Cerebellar nuclear complex (tissue), 1 donor: ENCODE measurements at places on chromosomes 6 and 20.

DNA sequence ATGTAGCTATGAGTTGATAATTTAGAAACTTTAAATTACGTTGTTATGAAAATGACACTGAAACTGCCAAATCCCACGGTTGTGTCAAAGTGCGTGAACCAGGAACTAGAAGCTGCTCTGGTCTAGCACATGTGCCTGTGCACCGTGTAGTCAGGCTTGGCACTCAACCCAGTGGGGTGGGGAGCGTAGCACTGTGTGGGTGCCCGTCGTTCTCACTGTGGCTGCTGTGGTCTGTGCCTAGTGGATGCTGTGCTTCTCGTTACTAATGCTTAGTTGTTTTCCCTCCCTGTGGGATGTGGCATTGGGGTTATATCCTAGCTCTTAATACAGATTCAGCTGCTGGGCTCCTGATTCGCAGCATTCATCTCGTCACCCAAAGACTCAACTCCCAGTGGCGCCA lies 46.2 kb upstream of the ADIG start:
- DNase-seq: no peak

DNA sequence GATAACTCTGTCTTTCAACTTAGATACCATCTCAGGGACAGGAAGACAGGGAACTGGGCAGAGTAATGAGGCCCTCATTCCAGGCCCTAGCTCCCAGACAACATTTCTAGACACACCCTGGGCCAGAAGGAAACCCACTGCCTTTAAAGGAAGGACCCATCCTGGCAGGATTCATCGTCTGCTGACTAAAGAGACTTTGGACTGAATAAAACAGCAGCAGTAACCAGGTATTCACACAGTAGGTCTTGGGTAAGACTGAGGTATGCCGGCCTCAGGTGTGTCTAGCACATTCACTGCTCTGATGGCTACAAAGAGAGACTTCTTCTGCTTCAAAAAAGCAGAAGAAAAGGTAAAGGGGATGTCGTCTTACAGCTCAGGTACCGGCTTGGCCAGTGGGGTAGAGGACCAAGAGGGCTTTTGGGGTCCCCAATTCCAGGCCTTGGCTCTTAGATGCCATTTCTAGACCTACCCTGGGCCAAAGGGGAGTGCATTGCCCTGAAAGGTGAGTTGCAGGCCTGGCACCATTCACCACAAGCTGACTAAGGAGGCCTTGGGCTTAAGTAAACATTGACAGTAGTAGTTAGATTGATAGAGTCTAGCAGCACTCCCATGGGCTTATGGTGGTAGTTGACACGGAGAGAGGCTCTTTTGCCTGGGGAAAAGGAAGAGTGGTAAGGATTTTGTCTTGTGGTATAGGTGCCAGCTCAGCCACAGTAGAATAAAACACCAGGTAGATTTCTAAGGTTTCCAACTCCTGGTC lies 13.4 kb downstream of the SNX14 start:
- no peak for DNase-seq

GRCh38 chr6:67633058-67633457 lies 1002.0 kb upstream of the ADGRB3 start:
- no peak for DNase-seq

- DNase-seq: no peak
Observed at GRCh38 chr6:130825772-130826441, 1.3 kb upstream of the SMLR1 start.

DNA sequence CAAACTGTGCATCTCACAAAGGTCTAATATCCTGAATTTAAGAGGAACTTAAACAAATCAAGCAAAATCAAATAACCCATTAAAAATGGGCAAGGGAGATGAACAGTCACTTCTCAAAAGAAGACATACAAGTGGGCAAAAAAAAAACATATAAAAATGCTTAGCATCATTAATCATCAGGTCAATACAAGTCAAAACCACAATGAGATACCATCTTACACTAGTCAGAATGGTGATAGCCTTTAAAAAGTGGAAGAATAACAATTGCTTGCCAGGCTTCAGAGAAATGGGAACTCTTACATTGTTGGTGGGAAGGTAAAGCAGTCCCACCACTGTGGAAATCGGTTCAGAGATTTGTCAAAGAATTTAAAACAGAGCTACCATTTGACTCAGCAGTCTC lies 646.7 kb upstream of the PTCHD4 start:
- DNase-seq: no peak

DNA sequence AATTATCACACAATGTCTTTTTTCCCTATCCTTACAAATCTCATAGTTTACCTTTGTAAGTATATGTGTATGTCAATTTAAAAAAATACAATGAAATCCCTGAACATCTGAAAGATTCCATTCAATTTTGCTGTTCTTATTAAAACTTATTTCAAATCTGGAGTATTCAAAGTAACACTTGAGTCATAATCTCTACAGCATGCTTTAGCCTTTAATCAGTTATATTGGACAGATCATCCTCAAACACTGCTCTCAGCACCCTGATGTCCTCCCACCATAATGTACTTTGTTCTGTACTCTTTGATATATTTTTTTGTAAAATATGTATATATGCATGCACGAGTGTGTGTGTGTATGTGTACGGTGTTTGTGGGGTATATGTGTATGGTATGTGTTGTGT lies 83.0 kb upstream of the RPS6KA2 start:
- no peak for DNase-seq

- DNase-seq: no peak
Observed at GRCh38 chr6:48212501-48212900, 101.5 kb upstream of the PTCHD4 start.

DNA sequence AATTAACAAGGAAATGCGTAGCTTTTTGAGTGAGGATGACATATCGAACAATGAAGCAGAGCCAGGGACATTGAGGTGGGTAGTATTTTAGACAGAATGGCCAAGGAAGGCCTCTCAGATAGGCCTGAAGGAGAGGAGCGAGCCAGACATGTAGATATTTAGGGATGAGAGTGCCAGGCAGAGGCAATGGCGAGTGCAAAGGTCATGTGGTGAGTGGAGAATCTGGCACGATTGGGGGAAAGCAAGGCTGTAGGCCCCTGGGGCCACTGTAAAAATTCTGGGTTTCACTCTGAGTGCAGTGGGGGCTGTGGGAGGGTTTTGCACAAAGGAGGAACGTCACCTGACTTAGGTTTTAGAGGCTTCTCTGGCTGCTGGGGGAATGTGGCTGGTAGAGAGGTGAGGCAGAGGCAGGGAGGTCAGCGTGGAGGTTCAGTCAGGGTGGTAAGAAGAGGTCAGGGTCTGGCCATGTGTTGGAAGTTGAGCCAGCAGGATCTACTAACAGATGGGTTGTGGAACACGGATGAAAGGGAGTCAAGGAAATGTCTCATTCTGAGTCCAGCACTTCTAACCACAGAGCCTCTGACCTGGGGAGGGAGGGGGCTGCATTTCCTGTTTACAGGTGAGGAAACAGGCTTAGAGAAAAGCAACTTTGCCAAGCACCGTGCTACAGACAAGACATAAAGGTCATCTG lies 11.3 kb downstream of the SIRPA start:
- DNase-seq: no peak

DNA sequence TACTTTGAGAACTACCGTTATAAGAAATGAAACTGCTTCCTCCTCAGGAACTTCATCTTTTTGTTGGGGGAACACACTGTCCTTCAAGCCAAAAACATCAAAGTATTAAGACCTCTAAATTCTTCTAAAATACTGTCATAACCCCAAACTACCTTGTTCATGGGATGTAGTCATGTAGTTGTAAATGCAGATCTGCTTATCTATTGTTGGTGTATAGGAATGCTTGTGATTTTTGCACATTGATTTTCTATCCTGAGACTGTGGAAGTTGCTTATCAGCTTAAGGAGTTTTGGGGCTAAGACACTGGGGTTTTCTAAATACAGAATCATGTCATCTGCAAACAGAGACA lies 282.9 kb upstream of the RUNX2 start:
- DNase-seq: no peak

DNA sequence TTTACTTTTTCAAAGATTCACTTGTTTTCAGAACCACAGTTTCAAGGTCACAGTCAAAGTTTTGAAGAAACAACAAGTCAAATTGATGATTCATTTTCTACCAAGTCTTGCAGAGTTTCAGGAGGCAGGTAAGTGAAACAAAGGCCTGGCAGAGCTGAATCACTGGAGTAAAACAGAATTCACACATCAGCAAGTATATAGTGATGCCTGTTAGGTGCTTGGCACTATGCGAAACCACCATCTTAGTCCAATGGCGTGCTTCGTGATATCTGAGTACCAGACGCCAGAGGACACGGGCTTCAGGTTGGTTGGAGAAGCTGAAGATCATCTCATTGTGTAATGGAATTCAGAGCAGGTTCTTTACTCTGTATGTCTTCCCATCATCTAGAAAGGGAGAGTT lies 75.9 kb downstream of the RTN4IP1 start:
- DNase-seq: no peak

GRCh38 chr6:499617-500016 lies 108.1 kb downstream of the IRF4 start:
- DNase-seq: no peak

DNA sequence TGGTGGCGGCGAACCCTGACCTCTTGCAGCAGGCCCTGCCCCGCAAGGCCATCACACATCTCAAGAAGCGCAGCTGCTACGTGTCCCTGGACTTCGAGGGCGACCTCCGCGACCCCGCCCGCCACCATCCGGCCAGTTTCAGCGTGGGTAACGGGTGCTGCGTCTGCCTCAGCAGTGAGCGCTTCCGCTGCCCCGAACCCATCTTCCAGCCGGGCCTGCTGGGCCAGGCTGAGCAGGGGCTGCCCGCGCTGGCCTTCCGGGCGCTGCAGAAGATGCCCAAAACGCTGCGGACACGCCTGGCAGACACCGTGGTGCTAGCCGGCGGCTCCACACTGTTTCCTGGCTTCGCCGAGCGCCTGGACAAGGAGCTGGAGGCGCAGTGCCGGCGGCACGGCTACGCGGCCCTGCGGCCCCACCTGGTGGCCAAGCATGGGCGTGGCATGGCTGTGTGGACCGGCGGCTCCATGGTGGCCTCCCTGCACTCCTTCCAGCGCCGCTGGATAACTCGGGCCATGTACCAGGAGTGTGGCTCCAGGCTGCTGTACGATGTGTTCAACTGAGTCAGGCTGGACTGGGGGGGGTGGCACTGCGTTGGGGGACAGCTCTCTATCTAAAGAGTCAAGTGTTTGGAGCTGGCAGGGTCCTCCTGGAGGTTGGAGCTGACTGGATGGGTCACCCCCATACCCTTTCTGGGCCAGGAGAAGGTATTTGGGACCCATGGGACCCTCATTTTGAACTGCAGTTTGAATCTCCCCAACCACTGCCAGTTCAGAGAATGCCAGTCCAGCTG lies 1.1 kb downstream of the ACTL10 start:
- peak; percentile 30 for DNase-seq

DNA sequence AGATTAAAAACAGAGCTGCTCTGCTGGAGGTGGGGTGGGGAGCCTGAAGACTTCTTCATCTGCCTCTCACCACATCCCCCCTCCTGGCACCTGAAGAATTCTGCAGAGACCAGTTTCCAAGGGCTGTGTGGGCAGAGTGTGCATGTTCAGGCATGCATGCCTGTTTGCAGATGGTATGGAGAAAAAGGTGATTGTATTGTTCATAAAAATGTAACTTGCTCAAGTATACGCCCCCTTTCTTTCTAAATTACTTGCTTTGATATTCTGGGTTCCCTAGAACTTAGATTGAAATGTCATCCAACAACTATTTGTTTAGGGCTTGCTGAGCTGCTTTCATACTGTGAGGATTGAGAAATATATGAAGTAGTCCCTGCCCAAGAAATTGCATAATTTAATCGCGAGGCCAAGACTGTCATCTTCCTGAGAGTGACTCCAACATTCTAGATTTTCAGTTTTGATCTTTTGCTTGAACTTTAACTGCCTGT lies 83.6 kb downstream of the LCA5 start:
- DNase-seq: no peak

GRCh38 chr20:19750101-19750606 lies 7.9 kb upstream of the RIN2 start:
- DNase-seq: no peak

- no peak for DNase-seq
Observed at GRCh38 chr6:92790381-92790780, 629.0 kb downstream of the EPHA7 start.

DNA sequence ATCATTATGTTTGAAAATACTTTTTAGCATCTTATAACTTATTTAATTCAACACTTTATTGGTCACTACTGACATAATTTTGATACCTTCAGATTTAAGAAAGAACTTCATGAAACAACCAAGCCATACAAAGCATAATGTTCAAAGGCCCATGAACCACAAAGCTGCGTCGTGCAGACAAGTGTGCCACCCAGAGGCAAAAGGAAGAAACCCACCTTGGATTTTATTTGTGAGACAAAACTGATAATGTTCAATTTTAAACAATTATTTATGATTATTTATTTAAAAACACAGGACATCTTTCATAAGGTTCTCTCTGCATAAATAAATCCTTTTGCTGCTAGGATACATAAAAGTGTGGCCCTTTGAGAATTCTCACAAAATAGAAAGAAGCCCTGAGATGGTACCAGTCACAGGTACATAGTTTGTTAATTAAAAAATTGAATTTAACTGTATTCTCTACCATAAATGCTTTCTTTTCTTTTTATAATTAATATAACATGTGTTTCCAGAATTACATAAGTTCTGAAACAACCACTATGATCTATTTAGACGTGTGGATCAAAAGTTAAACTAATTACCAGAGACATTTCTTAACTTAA lies 143.7 kb downstream of the RALGAPA2 start:
- DNase-seq: no peak

- DNase-seq: peak; percentile 55
Observed at GRCh38 chr6:69422020-69422419, 374.8 kb downstream of the LMBRD1 start.

DNA sequence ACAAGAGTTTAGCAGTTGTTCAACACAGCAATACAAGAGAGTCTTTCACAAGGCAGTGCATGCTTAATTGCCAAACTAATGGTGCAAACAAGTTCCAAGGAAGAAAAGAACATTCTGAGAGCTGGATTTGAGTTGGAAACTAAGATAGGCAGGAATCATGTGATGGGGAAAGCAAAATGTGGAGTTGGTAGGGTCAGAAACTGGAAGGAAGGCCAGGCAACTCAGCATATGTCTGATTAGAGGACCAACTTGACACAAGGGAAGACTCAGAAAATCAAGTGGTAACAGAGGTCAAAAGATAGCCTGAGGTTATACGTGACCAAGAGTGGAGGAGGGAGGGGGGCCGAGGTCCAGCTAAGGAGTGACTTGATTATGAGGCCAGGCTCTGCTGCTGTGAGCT lies 117.3 kb downstream of the SMLR1 start:
- DNase-seq: no peak

DNA sequence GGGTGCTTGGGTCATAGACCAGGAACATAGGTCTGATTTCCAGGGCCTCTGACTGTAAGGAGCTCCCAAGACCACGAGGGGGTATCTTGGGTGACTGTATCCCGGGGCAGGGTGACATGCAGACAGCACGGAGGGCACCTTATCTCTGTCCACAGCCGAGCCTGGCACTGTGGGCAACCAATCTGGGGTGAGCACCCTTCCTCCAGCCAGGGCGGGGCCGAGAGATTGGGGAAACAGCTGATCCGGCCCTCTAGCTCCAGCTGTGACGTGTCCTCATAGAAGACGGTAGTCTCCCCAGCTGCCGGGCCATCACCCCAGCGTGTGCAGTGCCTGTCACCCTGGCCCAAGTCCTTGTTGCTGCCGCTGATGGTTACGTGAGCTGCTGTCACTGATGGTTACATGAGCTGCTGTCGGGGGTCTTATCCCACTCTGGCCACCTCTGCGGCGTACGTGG lies 139.6 kb upstream of the RNF24 start:
- no peak for DNase-seq
